Fibroblast of villous mesenchyme (primary cell): ENCODE measurements at places on chromosomes 11 and 22. TPM values are rescaled to one million over a fixed set of nuclear protein-coding genes. Genes with fewer than 3 reads are reported as not detected.

Gene KCNJ5
- total RNA-seq = under 0.01 TPM in 1 of 2 replicates, not detected in the other

Gene JRKL
- total RNA-seq = 6.1 and 10.4 TPM in 2 replicates

Gene MYOD1
- total RNA-seq = under 0.01 TPM in 1 of 2 replicates, not detected in the other

GRCh38 chr11:76598426-76598839 is 72.1 kb downstream of the LRRC32 start:
- peak; percentile 73 for DNase-seq

GRCh38 chr11:18171377-18172000 is 1.1 kb upstream of the MRGPRX4 start:
- DNase-seq = peak; percentile 19

GRCh38 chr11:827146-827896 is 398 bp upstream of the CRACR2B start:
- DNase-seq = no peak

Gene C11orf97
- total RNA-seq = not detected in 2 replicates

GRCh38 chr11:75779960-75780359 is 11.4 kb downstream of the DGAT2 start:
- no peak for DNase-seq

DNA sequence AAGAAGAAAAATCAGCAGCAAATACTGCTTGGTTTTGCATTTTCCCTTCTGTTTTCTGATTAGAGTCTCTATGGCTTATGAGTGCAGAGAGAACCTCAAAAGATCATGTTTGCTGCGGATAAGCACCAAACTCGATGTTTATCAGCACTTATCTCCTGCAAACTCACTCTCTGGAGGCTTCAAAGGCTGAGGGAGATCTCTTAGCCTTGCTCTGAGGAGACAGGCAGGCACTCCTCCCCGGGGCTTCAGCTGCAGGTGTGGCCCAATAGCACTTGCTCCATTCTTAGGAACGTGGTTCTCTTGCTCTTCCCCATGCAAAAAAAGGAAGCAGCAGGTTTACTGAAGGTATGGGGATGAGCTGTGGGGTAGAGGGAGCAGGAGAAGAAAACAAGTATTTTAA is 45.1 kb downstream of the FLI1 start:
- DNase-seq = no peak

Gene SPTBN2
- under 0.01 and 1.3 TPM in 2 replicates for total RNA-seq

GRCh38 chr11:79423736-79424135 is 17.1 kb downstream of the TENM4 start:
- DNase-seq = no peak

- no peak for DNase-seq
Measured at GRCh38 chr11:25758145-25758661, 573.7 kb upstream of the ANO3 start.

Gene PHF21B
- total RNA-seq = not detected in 2 replicates

GRCh38 chr11:17163291-17163690 is 44.5 kb downstream of the PIK3C2A start:
- DNase-seq = no peak

DNA sequence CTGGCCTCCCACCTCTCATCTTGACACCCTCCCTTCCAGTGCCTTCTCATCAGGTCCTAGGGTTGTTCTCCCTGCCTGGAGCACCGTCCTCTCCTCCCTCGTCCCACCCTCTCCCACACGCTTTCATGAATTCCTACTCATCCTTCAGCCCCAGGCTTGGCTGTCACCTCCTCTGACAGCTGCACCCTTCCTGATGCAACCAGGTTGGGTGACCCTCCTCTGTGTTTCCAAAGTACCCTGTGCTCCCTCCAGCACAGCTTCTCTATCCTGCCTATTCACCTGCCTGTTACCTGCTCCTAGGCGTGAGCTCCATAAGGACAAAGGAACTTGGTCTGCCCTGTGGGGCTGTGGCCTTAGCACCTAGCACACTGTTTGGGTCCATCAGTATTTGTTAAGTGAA is 58.4 kb downstream of the SGSM3 start:
- DNase-seq = no peak

Gene PLA2G3
- 0.32 and 0.43 TPM in 2 replicates for total RNA-seq

Gene LIF
- total RNA-seq = 7.4 and 7.8 TPM in 2 replicates

DNA sequence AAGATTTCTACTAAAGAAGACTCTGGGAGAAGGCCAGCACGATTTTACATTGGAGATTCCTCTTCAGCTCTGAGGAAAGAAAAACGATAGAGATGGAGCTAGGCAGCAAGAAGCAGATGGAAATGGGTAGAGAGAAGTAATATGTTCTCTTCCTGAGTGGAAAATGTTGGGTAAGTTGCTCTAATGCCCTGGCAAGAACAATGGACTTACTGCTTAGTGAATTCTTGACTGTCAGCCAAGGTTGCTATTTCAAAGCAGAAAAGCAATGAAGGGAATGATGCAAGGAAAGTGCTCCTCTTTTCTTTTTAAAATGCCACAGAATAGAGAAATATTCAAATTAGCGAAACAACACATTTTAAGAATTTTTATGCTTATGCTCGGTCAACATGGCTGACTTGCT is 38.4 kb upstream of the CWF19L2 start:
- peak; percentile 18 for DNase-seq

GRCh38 chr22:39343259-39344045 is 6.3 kb upstream of the SYNGR1 start:
- DNase-seq = peak; percentile 65

DNA sequence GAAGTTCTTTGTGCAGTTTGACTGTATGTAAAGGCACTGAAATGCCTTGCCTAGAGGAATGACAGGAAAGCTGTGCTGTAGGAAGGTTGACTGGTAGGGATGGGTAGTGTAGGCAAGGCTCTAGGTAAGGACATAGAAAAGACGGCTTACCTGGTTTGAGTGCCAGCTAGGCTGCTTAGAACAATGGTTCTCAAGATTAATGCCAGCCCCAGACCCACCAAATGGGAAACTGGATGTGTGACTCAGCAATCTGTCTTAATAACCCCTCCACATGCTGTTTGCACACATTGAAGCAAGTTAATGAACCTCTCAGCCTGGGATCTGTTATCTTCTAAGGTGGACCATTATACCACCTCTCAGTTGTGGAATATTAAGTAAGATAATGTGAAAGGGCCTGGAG is 3.7 kb downstream of the RPS3 start:
- no peak for DNase-seq

Gene CCDC188
- total RNA-seq = 0.43 and 0.97 TPM in 2 replicates

DNA sequence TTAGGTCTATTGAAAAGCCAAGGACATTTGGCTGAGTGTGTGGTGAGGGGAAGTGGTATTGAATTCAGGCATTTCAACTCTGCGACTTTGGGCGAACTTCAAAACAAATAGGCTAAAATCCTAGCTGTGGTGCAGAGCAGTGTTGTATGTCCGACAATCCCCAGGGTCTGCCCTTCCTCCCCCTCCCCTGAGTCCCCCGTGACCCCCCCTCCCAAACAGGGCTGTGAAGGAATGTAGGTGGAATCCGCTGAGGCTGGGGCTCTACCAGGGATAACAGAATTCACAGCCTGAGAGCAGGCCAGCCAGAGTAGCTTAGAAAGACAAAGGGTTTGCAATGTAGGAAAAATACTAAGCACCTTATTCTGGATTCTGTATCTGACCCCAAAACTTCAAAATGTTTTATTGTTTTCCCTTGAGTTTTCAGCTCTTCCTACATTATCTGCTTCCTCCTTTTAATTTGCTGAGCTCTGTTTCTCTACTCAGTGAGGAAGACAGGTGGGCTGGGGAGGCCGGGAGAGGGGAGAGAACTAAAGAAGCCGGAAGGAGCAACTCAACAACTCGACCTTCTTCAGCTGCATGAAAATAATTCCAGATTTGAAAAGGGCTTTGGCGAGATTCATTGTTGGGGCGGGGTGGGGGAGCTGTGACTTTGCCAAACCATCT is 315.2 kb downstream of the BLID start:
- peak; percentile 19 for DNase-seq

Gene CALCB
- not detected in 2 replicates for total RNA-seq

Gene CHST1
- total RNA-seq = 0.43 and 0.97 TPM in 2 replicates

GRCh38 chr11:86456075-86456939 is 81.6 kb downstream of the CCDC81 start:
- peak; percentile 83 for DNase-seq

DNA sequence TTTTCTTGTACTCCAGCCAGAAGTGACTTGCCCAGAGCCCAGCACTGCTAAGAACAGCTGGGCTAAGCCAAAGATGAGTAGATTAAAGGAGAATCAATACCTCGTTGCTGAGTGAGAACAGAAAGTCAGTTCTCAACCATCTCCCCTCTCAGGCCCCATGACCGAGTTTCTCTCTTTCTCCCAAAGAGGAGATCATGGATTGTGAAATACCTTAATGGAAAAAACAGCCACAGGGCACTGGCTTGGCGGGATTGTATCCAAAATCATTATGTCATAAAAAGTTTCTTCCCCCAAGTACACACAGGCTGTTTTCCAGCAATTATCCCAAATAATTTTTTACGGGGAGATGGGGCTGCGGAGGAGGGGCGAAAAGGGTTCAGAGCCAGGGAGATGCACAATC is 111.8 kb upstream of the TMEM45B start:
- DNase-seq = peak; percentile 32

- no peak for DNase-seq
Measured at GRCh38 chr11:112727341-112727841, 233.8 kb upstream of the NCAM1 start.

GRCh38 chr11:15599376-15599775 is 484.7 kb downstream of the INSC start:
- DNase-seq = no peak

Gene OR52N4
- not detected in 2 replicates for total RNA-seq

DNA sequence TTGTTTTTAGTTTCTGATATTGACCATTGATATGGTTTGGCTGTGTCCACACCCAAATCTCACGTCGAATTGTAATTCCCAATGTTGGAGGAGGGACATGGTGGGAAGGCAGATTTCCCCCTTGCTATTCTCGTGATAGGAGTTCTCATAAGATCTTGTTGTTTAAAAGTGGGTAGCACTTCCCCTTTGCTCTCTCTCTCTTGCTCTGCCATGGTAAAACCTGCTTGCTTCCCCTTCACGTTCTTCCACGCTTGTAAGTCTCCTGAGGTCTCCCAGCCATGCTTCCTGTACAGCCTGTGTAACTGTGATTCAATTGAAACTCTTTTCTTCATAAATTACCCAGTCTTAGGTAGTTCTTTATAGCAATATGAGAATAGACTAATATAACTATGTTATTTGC is 203.6 kb upstream of the CHORDC1 start:
- no peak for DNase-seq

Gene DMC1
- total RNA-seq = 2.3 and 6.5 TPM in 2 replicates

DNA sequence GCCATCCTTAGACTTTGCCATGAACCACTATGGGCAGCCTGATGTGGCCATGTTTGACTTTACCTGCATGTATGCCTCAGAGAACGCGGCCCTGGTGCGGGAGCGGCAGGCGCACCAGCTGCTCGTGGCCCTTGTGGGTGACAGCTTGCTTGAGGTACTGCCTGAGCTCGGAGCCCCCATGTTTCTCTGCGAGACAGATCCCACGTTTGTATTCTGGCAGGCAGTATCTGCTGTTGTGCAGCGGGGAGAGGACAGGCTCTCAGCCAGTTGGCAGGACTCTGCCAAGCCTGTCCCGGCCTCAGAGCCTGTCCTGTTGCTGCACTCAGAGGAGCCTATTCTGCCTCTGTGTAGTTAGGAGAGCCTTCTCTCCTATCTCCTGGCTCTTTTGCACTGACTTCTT is 109.9 kb downstream of the MICAL2 start:
- no peak for DNase-seq

DNA sequence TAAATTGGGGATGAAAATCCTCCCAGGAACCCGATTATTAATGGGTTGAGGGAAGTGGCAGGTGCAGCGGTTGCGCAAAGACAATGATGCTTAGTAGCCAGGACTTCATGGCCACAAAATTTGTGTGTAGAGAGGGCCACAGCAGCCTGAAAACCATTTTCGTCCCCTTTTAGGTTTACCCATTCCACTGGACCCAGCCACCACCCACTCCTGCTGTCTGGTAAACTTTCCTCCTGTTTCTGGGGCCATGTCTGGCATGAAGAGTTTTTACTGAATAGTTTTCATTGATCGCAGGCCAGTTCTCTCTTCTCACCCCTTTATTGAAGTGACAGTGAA is 69.5 kb upstream of the SYT13 start:
- DNase-seq = no peak

GRCh38 chr22:39818094-39818493 is 75.5 kb downstream of the ENTHD1 start:
- DNase-seq = no peak

Gene DERL3
- 0.32 and 0.86 TPM in 2 replicates for total RNA-seq

Gene APOA5
- total RNA-seq = not detected in 2 replicates

GRCh38 chr11:61254403-61255025 is 13.5 kb downstream of the PGA5 start:
- DNase-seq = peak; percentile 56

Gene XRRA1
- 7.8 and 9.7 TPM in 2 replicates for total RNA-seq

DNA sequence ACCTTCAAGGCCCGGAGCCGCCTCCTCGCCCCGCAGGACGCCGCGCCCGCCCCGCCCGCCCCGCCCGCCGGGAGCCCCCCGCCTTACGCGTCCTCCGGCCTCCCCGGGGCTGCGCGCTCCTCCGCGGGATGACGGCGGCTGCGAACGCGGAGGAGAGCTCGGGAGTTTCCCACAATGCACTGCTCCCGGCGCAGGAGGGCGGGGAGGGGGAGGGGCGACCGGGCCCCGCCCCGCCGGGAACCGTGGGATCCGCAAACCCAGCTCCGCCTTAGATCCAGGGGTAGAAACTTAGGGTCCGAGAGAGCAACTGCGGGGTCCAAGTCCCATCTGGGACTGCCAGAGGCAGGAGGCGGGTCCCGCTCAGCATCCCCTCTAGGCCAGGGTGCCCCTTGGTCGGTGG is at the start of gene CEND1:
CEND1 (minus strand) TSS at position 148 of the 400 bp plus-strand sequence. CDS start 1,514 bp downstream, outside the sequence.
- DNase-seq = no peak

Gene TMEM25
- 25.8 and 35.4 TPM in 2 replicates for total RNA-seq

Gene ZNF215
- 6.5 and 7.1 TPM in 2 replicates for total RNA-seq

Gene SYTL2
- 10.8 and 28.3 TPM in 2 replicates for total RNA-seq

- no peak for DNase-seq
Measured at GRCh38 chr22:49785841-49786471, 41.7 kb downstream of the BRD1 start.

DNA sequence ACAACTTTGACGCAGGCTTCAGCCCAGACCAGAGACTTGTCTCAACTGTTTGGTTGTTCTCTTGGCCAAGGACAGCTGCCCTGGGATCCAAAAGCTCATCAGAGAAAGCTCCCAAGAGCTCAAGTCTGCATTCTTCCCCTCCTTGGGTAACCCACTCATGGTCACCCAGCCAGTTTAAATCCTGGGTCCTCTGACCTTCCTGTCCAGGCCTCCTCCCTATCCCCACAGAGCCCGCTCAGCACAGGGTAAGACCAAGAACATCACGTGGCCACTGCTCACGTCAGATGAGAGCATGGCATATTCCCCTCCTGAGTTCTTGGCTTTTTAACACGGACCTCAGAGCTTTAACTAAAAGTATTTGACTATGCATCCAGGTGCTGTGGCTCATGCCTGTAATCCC is 25.8 kb downstream of the TSKU start:
- DNase-seq = no peak

GRCh38 chr11:95977534-95978174 is 53.7 kb upstream of the MTMR2 start:
- DNase-seq = peak; percentile 46

- no peak for DNase-seq
Measured at GRCh38 chr22:45843031-45843430, 133.9 kb downstream of the WNT7B start.
